Left hindlimb (tissue), 1 donor: ENCODE measurements at places on chromosomes 16 and 17.
A peak's percentile ranks its signal among the peaks of the same experiment; 100 is the strongest.

- DNase-seq = no peak
Measured at GRCh38 chr16:13298666-13299065, 397.3 kb downstream of the SHISA9 start.

DNA sequence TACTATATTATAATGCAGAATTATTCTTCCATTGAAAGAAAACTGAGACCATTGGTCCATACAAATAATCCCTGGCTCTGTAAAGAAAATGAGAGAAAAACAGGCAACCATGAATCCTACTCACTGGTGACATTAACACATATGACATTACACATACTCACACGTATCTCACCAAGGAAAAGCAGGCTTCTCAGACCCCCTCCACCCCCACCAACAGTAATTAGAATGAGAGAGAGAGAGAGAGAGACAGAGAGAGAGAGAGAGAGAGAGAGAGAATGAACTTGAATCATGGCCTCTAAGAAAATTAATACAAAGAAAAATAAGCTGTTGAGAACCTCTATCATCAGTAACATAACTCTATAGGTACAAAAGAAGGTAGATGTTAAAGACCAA lies 132.0 kb downstream of the SNX11 start:
- DNase-seq = no peak

DNA sequence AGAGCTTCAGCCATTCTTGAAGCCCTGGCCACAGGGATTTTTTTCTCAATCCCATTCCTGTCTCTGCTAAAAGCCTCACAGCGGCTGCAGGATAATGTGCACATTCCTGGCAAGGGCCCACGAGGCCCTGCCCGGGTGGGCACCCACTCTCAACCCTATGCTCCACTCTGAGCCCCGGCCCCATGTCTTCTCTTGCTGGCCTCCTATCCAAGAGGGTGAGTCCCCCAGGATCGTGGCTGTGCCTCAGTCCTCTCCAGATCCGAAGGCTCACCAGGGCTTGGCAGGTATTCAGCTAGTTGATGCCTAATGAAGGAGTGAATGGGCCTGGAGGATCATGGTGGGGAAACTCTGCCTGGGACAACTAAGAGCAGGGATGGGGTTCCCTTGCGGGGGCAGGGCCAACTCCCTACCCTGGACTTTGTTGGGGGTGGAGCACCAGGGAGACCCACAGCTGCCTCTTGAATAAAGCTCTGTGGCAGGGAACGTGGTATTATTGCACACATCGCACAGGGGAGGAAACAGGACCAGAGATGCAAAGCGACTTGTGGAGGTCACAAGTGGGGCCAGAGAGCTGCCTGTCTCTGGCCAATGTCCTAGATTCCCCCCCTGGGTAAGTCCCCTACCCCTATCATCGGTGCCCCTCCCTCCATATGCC lies 5.4 kb downstream of the ARHGAP27 start:
- no peak for DNase-seq

- no peak for DNase-seq
Measured at GRCh38 chr16:27879601-27880247, 183.8 kb downstream of the GSG1L start.

GRCh38 chr17:82228842-82229697 lies at the start of gene SLC16A3:
Gene SLC16A3 (plus strand): TSS chr17:82229042. CDS start chr17:82236009, 6,967 bp downstream.
- peak; percentile 79 for DNase-seq

- no peak for DNase-seq
Measured at GRCh38 chr17:74163271-74163821, 40.1 kb upstream of the RPL38 start.

DNA sequence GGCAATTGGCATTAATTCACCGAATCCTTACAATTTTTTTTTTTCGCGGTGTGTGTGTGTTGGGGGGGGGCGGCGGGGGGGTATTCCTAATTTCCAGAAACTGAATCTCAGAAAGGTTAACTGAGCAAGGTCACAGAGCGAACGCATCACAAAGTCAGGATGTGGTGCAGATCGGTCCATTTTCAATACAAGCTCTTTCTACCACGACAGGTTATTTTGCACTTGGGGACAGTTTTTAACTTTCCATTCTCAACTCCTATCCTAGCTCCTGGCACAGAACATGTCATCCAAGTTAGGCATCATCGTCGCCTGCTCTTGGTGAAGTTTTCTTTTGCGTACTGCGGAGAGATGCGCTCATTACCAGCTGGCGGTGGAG lies 15.4 kb upstream of the ERN1 start:
- no peak for DNase-seq

DNA sequence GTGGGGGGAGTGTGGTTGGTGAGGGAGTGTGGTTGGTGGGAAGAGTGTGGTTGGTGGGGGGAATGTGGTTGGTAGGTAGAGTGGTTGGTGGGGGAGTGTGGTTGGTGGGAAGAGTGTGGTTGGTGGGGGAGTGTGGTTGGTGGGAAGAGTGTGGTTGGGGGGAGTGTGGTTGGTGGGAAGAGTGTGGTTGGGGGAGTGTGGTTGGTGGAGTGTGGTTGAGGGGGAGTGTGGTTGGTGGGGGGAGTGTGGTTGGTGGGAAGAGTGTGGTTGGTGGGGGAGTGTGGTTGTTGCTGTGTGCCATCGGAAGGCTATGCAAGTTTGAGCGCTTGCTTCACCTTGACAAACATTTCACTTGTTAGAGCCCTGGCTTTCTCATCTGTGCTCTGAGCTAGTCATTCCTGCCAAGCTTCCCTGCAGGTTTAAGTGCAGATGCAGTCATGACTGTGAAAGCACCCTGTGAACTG lies 20.1 kb downstream of the MINK1 start:
- DNase-seq = no peak

DNA sequence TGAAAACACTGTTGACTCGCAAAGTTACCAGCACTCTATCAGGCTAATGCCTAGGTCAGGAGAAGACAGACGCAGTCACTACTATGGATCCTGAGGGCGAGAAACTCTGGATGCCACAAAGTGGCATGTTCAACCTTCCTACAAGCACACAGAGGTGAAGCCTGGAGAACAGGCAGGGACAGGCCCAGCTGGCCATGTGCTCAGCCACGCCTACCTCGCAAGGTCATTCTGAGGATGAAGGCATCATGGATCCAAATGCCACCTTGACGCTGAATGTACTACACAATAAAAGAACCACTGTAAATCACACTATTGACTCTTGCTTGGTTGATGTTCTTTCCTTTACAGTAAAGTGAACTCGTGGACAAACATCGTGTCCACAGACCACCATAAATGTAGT lies 85.8 kb downstream of the ANKRD11 start:
- DNase-seq = no peak

- no peak for DNase-seq
Measured at GRCh38 chr17:74123866-74124444, 79.5 kb upstream of the RPL38 start.

DNA sequence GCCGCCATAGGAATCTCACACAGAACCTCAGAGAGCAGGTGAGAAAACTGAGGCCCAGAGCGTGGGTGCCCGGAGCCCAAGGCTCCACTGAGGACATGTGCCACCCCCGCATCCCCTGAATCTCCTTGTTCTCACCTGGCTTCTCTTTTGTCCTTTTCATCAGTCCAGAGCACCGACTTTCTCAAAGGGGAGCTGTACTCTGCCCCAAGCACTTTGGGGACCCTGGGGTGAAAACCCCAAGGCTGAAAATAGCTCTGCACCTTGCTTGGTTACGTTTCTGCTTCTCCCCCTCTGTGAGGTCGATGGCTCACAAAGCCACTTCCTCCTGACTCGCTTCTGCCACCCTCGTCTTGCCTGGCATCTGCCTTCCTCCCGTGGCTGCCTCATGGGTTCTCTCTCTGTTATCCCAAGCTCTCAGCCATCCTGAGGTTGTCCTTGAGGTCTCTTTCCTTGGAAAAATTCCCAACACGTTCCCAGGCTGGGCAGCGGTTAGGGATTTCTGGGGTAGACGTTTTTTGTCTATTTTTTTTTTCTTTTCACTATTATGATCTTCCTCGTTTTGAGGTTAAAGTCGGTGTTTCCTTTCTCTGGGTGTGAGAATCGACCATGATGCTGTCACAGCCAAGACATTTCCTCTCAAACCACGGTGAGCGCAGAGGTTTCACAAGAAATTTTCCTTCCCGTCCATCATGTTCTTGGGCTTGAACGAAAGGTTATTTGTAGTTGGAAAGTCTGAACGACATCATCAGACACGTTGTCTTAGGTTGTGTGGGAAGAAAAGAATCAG lies 37.2 kb downstream of the IRF8 start:
- DNase-seq = no peak

- no peak for DNase-seq
Measured at GRCh38 chr17:41416479-41416878, 7.9 kb downstream of the KRT37 start.

- no peak for DNase-seq
Measured at GRCh38 chr16:83932955-83933673, 19.9 kb upstream of the OSGIN1 start.

- DNase-seq = no peak
Measured at GRCh38 chr17:41555105-41555887, 16.6 kb downstream of the KRT9 start.

GRCh38 chr16:27313422-27314160 lies at the start of gene IL4R:
Gene IL4R (plus strand): TSS chr16:27313974. CDS start chr16:27340204, 26,230 bp downstream.
- peak; percentile 82 for DNase-seq

DNA sequence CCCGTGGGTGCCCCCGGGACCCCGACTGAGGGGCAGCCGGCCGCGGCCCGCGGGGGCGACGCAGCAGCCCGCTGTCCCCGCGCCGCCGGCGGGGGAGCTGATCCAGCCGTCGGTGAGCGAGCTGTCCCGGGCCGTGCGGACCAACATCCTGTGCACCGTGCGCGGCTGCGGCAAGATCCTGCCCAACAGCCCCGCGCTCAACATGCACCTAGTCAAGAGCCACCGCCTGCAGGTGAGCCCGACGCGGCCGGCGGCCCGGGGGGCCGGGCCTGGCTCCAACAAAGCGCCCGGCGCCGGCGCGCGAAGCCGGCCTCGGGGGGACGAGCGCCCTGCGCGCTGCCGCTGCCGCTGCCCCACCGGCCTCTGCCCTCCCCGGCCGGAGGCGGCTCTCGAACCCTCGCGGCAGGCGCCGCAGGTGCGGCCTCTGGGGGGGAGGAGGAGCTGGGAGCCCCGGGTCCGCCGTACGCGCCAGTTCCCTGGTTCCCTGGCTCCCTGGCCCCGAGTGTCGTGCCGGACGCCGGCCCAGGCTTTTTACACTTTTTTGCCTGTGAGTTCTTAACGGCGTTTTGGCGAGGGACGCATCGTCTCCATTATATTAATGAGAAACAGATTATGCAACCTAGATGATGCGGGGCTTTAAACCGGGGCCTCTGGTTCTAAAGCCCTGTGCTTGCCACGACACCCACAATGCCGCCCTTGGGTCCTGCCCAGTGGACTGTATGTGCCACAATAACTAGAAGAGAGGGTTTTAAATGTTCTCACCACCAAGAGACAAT lies 521 bp downstream of the ATMIN start:
- peak; percentile 44 for DNase-seq

GRCh38 chr16:72751076-72751475 lies 296.9 kb downstream of the ZFHX3 start:
- no peak for DNase-seq

DNA sequence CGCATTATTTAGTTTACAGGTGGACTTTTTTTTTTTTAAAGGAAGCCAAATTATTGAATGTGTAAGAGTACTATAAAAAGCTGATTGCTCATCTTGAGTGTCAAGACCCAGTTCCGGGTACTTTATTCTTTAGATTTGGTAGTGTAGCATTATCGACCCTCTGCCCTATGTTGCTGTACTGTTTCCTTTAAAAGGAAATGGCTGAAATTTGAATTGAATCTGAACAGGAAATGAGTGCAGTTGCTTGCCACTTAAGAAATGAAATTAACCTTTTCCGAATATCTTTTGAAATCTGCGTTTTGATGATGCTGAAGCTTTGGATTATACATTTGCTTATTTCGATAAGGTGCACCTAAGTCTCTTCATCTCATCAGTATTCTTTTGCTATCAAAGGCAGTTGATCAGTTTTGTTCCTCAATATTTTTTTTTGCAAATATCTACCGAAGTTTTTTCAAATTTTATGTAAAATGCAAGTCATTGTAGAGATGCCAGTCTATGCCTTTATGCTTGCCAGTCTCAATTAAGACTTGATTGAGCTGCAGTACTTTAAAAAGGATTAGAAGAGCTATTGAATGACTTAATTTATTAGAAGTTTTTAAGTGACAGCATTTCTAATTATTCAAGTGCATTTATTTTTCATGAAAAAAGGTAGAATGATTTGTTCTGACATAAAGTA lies 1.8 kb downstream of the GGNBP2 start:
- no peak for DNase-seq

GRCh38 chr16:47492036-47492427 lies 30.9 kb downstream of the PHKB start:
- DNase-seq = no peak

GRCh38 chr17:61075988-61076387 lies 323.7 kb upstream of the TBX2 start:
- DNase-seq = no peak

DNA sequence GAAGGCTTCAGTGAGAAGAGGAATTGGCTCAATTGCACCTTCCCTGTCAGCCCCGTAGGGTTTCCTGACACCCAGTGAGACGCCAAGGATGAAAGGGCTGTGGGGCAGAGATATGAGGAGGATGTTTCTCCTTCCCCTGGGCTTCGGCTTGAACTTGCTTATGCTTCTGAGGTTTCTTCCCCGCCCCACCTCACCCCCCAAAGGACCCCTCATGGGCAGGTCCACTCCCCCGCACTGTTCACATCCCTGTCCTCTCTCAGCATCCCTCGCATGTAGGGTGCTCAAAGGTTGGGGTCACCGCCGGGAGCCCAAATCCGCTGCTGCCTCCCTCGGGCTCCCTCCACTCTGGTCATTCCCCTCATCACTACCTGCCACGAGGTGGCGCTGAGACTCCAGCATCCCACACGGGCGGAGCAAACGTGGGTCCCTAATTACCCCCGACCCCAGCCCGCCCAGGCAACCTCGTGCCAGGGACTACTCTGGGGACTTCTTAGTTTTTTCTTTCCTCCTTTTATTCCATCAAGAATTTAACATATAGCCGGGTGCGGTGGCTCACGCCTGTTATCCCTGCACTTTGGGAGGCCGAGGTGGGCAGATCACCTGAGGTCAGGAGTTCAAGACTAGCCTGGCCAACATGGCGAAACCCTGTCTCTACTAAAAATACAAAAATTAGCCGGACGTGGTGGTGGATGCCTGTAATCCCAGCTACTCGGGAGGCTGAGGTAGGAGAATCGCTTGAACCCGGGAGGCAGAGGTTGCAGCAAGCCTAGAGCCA lies 3.3 kb upstream of the TRARG1 start:
- no peak for DNase-seq

DNA sequence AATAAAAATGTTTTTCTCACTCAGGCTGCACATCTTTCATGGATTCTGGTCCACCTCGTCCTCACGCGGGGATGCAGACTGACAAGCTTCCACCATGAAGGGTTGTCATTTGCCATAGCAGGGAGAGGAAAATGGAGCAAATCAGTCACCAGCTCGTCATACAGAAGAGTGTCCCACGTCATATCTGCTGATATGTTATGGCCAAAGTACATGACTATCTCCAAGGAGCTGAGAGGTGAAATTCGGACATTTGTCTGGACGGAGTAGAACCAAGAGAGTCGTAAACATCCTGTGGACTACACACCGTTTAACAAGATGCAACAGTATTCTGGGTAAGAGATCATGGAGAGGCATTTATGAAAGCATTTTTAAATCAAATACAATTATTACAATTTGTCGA lies 75.3 kb upstream of the MYOCD start:
- no peak for DNase-seq

GRCh38 chr16:86682219-86682904 lies 104.0 kb downstream of the FOXL1 start:
- no peak for DNase-seq

- no peak for DNase-seq
Measured at GRCh38 chr16:78364556-78364880, 265.1 kb downstream of the WWOX start.
